HFFc6 (cell line): ENCODE measurements at places on chromosomes 11 and 22. TPM values are rescaled to one million over a fixed set of nuclear protein-coding genes. Genes with fewer than 3 reads are reported as not detected.

DNA sequence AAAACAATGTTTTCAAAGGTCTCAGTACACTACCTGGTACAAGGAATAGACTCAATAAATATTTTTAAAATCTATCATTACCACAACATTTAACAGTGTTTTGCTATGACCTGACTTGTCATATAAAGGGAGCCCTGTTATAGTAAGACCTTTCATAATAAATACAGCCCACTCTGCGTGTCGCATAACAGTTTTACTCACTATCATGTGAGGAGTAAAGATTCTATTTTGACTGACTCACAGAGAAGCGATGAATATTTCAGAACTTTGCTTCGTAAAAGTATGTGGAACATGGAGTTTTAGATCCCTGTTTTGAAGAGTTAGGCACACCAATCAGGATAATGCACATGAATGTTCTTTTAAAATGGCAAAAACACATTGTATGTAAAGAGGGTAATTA lies 531.2 kb downstream of the KCNA4 start:
- H3K36me3 ChIP-seq, result no peaks in the 10 kb centered on the region
- H3K4me1 ChIP-seq, result no peaks in the 10 kb centered on the region
- no peaks in the 10 kb centered on the region for H3K27me3 ChIP-seq
- no peak overlapping the region for H3K27ac ChIP-seq

The GRAP2 gene
- not detected in 3 replicates for total RNA-seq

DNA sequence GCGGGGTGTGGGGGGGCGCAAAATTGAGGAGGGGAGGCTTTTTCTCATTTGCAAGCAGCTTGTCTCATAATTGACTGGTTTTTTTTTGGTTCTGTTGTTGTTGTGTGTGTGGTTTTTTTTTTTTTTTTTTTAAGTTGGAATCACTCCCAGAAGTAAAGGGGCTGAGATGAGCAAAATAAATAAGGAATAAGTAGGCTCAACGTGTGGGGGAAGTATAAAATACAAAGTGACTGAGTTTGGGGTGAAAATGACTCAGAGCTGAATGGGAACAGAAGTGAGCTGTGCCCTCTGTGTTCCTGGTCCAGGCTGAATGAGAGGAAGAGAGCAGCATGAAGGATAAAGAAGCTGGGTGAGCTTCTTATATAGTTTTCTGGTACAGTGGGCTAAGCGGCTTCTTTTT lies 90.0 kb downstream of the GRIK4 start:
- H3K27ac ChIP-seq, result no peak overlapping the region
- H3K36me3 ChIP-seq, result no peaks in the 10 kb centered on the region

GRCh38 chr11:67562963-67563704 lies 20.5 kb upstream of the GSTP1 start:
- no peak for DNase-seq
- H3K27ac ChIP-seq, result peak overlapping the region; percentile 59
- H3K4me3 ChIP-seq, result peak overlapping the region; percentile 64; the same call in 1 of the 2 replicates
- no peaks in the 10 kb centered on the region for H3K36me3 ChIP-seq

GRCh38 chr22:43114958-43115357 lies 4.4 kb downstream of the BIK start:
- no peaks in the 10 kb centered on the region for H3K36me3 ChIP-seq
- no peak overlapping the region for H3K27ac ChIP-seq
- peaks cover 32% of the 10 kb centered on the region for H3K27me3 ChIP-seq
- DNase-seq, result no peak

GRCh38 chr11:26953770-26954392 lies 40.0 kb upstream of the FIBIN start:
- peaks cover 58% of the 10 kb centered on the region for H3K4me1 ChIP-seq
- no peak for DNase-seq
- no peaks in the 10 kb centered on the region for H3K36me3 ChIP-seq
- no peaks in the 10 kb centered on the region for H3K27me3 ChIP-seq
- H3K4me3 ChIP-seq, result no peak overlapping the region

DNA sequence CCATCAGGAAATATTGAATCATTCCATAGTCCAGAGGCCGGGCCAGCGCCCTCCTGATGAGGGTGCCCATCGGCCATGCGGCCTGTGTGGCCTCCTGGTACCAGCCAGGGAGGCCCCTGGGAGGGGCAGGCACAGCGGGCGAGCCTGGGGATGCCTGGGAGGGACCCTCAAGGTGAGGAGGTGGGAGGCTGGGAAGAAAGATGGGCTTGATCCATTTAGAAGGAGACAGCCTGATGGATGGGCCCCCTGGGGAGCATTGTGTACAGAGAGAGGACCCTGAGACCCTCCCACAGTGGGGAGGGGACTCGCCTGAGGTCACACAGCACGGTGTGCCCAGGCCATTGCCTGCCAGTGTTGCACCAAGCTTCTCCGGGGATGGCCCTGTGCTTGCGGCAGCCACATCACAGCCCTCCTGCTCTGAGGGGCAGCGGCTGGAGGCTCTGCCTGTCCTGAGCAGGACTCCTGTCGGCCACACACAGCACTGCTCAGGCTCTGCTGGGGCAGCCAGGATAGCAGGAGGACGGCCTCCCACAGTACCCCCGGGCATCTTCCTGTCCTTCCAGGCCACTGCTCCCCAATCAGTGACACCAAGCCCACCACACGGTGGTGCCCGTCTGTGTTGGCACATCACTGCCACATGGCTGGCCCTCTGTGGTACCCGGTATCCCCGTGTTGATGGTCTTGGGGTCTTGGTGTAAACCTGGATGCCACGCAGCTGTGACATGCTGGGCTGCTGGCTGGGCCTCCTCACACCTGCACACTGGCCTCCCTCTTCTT lies 290.0 kb downstream of the TBC1D22A start:
- no peaks in the 10 kb centered on the region for H3K36me3 ChIP-seq
- no peak overlapping the region for H3K4me3 ChIP-seq
- H3K4me1 ChIP-seq, result peaks cover 9% of the 10 kb centered on the region
- H3K27me3 ChIP-seq, result peaks cover 1% of the 10 kb centered on the region; the same call in 1 of the 2 replicates

The DDX25 gene
- not detected in 2 replicates for total RNA-seq

The LDHAL6A gene
- total RNA-seq, result not detected in 3 replicates

The PAMR1 gene
- 149 and 187 TPM in 2 replicates for total RNA-seq

The IFITM10 gene
- 0.38 to 0.92 TPM (median 0.70 TPM) in 3 replicates for total RNA-seq

DNA sequence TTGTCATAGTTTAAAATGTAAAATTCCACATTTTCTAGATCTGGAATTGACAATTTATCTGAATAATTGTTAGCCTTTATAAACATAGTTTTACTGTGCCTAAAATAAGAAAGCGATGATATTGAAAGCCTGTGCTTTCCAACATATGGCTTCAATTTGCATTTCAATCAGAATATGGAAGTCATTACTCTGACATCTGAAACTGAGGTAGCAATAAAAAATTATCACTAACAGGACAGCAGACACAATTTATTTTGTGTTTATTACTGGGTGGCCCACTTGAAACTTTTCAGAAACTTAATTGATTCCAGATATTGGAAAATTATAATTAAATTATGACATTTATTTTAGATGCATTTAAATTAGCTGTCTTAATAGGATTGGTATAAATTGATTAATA lies 78.5 kb downstream of the TMEM135 start:
- no peaks in the 10 kb centered on the region for H3K27me3 ChIP-seq
- DNase-seq, result no peak
- H3K27ac ChIP-seq, result no peak overlapping the region
- H3K4me1 ChIP-seq, result 0 out of 2 replicates have a peak, but pooled peaks cover 6% of the 10 kb centered on the region

DNA sequence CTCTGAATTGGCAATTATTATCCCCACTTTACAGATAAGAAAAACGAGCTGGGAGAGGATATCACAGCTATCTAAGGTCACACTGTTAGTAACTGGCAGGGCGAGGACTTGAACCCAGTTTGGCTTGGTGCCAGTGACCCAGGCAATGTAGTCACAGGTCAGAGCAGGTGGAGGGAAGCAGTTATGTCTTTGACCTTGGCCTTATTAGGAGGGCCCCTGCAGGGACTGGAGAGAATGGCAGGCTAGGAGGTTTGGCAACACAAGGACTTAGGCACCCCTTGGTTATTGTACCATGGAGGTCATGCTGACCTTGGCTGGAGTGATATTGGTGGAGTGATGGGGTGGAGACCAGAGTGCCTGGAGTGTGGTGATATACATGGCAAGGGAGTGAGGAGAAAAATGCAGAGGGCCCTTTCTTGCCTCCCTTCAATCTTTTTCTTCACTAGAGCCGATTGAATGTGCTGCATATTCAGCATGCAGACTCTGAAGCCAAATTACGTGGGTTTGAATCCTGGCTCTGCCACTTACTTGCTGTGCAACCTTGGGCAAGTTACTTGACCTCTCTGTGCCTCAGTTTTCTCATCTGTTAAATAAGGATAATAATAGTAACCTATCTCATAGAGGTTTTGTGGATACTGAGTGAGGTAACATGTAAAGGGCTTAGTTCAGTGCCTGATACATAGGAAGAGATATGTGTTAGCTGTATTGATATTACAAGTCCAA lies 92.7 kb upstream of the TBCEL start:
- no peak overlapping the region for H3K4me3 ChIP-seq
- peaks cover 26% of the 10 kb centered on the region for H3K27me3 ChIP-seq
- no peaks in the 10 kb centered on the region for H3K36me3 ChIP-seq
- no peak overlapping the region for H3K27ac ChIP-seq

The FAM181B gene
- not detected in 3 replicates for total RNA-seq

The POU2AF1 gene
- total RNA-seq, result not detected in 3 replicates

- no peak overlapping the region for H3K27ac ChIP-seq
- H3K36me3 ChIP-seq, result no peaks in the 10 kb centered on the region; the same call in 1 of the 2 replicates
- no peak overlapping the region for H3K4me3 ChIP-seq
- peaks cover 4% of the 10 kb centered on the region; the same call in 1 of the 2 replicates for H3K27me3 ChIP-seq
- no peak for DNase-seq
- H3K4me1 ChIP-seq, result peaks cover 45% of the 10 kb centered on the region
Measured at GRCh38 chr11:128592454-128592853, 5.1 kb upstream of the ETS1 start.

GRCh38 chr22:19377565-19378343 lies 53.8 kb downstream of the HIRA start:
- H3K36me3 ChIP-seq, result peaks cover 43% of the 10 kb centered on the region
- peaks cover 1% of the 10 kb centered on the region for H3K27me3 ChIP-seq
- no peak for DNase-seq
- H3K4me1 ChIP-seq, result no peaks in the 10 kb centered on the region
- H3K4me3 ChIP-seq, result no peak overlapping the region

The MFNG gene
- not detected in 2 replicates for total RNA-seq

The HBE1 gene
- not detected in 3 replicates for total RNA-seq

- peaks cover 12% of the 10 kb centered on the region; the same call in 1 of the 2 replicates for H3K4me1 ChIP-seq
- H3K27me3 ChIP-seq, result no peaks in the 10 kb centered on the region
- H3K4me3 ChIP-seq, result no peak overlapping the region
- no peak for DNase-seq
Measured at GRCh38 chr11:109794501-109794900, 298.7 kb upstream of the ZC3H12C start.

The P2RY6 gene
- 0.49 to 2.2 TPM (median 0.78 TPM) in 3 replicates for total RNA-seq

DNA sequence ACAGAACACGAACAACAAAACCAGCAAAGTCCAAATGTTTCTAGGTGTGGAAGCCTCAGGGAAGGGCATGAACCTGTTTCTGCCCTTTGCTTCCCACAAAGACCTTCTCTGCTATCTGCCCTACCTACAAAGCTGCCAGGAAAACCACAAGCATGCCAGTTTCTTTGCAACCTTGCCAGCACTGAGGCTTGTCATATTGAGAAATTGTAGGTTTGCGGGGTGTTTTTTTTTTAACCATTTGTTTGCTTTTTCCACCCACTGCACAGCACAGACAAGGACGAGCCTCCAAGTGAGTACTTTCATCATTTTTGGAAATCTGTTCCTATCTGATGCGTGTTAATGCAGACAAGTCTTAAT lies 12.8 kb downstream of the PARVG start:
- no peak overlapping the region for H3K27ac ChIP-seq
- DNase-seq, result no peak
- no peaks in the 10 kb centered on the region for H3K4me1 ChIP-seq
- H3K4me3 ChIP-seq, result no peak overlapping the region
- no peaks in the 10 kb centered on the region for H3K36me3 ChIP-seq

- H3K36me3 ChIP-seq, result no peaks in the 10 kb centered on the region
- no peak overlapping the region for H3K4me3 ChIP-seq
- no peak for DNase-seq
- peaks cover 37% of the 10 kb centered on the region for H3K4me1 ChIP-seq
Measured at GRCh38 chr22:27514601-27515523, 286.7 kb downstream of the MN1 start.

- no peak for DNase-seq
- H3K27ac ChIP-seq, result no peak overlapping the region
- no peak overlapping the region for H3K4me3 ChIP-seq
- H3K4me1 ChIP-seq, result peaks cover 20% of the 10 kb centered on the region
Measured at GRCh38 chr11:68035266-68035876, 3.5 kb upstream of the TCIRG1 start.
